ENCODE measurements at places on chromosomes 6 and 20.
A peak's percentile ranks its signal among the peaks of the same experiment; 100 is the strongest.

GRCh38 chr6:71288228-71289038 lies at the start of gene OGFRL1:
OGFRL1 (plus strand) TSS chr6:71288811; CDS start chr6:71288937, 126 bp downstream.
- peak; percentile 68 for DNase-seq

DNA sequence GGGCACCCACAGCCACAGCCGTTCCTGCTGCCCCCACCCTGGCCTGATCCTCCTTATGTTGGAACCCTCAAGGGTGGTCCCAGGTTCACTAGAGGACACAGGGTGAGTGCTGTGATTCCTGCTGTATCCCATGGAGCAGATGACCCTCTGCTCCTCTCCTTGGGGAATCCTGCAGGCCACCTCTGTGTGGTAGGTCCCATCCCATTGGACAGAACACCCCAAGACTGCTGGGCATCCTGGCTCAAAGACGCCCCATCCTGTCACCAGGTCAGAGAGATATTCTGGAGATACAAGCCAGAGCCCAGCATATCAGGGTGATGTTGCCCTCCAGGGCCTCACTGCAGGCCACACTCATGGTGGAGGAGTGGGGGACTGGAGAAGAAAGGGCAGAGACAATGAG lies 28.4 kb downstream of the HLA-A start:
- DNase-seq: no peak

DNA sequence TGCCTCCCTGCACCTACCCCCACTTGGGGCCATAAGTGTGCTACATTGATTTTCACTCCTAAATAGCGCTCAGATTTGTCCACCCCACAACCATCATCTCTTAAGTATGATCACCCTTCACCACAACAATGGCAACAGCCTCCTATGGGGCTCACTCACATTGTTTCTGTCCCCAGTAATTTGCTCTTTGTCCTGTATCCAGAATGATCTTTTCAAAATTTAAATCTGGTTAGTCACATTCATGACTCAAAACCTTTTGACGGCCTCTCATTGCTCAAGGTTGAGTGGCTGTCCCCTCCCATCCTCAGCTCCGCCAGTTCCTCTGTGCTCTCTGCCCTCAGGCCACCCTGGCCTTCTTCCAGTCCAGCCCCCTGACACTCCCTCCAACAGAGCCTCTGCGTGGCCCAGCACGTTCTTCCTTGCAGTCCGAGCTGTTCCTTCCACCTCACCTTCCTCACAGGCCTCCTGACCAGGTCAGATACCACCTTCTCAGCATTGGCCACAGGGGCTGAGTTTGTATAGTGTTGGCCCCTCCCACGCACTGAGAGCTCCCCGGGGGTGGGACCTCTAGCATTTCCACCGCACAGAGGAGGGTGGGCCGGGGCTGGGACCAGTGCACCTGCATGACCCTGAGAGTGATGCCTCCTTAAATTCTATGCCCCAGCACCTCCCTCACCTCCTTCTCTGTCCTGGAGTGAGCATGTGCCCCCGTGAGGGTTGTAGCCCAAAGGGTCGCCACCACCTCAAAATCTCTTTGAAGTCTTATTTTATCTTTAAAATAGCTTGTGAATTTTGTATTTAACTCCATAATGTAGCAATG lies 2.4 kb upstream of the PPP1R3G start:
- no peak for DNase-seq

- no peak for DNase-seq
Observed at GRCh38 chr6:34090935-34091334, 55.0 kb downstream of the GRM4 start.

GRCh38 chr6:47360388-47360787 lies 50.7 kb upstream of the TNFRSF21 start:
- peak; percentile 57 for DNase-seq

DNA sequence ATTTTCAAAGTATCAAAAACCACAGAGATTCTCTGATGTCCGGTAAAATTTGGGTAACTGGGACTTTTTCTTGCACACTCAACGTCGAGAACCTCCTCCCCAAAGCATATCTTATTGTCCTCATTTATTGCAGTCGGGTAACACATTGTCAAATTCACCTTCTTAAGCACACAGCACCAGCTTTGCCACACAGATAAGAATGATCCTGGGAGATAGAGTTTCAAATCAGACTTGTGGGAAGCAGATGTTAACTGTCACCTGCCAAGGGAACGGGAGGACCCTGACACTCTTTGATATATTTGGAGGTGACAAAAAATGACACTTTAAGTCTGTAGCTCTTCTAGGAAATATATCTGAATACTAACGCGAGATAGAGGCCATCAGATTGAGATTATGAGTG lies 282.1 kb upstream of the BMP2 start:
- no peak for DNase-seq

GRCh38 chr6:26149240-26149639 lies 62.0 kb downstream of the HFE start:
- DNase-seq: no peak

- DNase-seq: no peak
Observed at GRCh38 chr6:49269190-49269589, 193.9 kb downstream of the MMUT start.

- DNase-seq: no peak
Observed at GRCh38 chr20:24745206-24745605, 203.9 kb upstream of the CST7 start.
